ENCODE measurements at places on chromosomes 3 and 15. TPM values are rescaled to one million over a fixed set of nuclear protein-coding genes. Genes with fewer than 3 reads are reported as not detected.

The ISLR gene
- total RNA-seq: 2.5 TPM

The TEX55 gene
- total RNA-seq: not detected

The GOLGA8T gene
- total RNA-seq: not detected

The PCOLCE2 gene
- 2.8 TPM for total RNA-seq

The CYP11A1 gene
- total RNA-seq: not detected

The POLQ gene
- 9.9 TPM for total RNA-seq

The SPTBN5 gene
- 1.7 TPM for total RNA-seq

The CX3CR1 gene
- total RNA-seq: under 0.01 TPM

The PLA2G4B gene
- 0.39 TPM for total RNA-seq
